Activated CD4-positive, CD25-positive, alpha-beta regulatory T cell treated with anti-CD3 and anti-CD28 coated beads, Interleukin-2, amount 50 U/mL, for 24 hours (primary cell): ENCODE measurements at places on chromosomes 12 and 14.

DNA sequence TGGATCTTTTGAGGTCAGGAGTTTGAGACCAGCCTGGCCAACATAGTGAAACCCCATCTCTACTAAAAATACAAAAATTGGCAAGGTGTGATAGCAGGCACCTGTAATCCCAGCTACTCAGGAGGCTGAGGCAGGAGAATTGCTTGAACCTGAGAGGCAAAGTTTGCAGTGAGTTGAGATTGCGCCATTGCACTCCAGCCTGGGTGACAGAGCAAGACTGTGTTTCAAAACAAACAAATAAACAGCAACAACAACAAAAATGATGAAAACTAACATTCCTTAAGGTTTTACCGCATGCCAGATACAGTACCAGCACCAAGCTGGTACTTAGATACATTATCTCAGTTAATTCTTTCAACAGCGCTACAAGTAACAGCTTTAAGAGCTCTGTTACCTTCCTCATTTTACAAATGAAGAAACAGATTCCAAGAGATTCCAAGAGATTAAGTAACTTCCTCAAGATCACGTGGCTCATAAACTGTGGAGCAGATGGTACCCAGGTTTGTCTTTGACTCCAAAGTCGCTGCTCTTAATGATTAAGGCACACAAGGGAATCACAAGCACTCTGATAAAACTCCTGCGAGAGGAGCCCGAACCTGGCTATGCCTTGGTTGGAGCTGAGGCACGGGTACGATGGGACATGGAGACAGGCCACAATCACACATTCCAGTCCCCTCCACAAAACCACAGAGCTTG, 17.7 kb upstream of the PLEK2 start:
- ATAC-seq, result no peak

DNA sequence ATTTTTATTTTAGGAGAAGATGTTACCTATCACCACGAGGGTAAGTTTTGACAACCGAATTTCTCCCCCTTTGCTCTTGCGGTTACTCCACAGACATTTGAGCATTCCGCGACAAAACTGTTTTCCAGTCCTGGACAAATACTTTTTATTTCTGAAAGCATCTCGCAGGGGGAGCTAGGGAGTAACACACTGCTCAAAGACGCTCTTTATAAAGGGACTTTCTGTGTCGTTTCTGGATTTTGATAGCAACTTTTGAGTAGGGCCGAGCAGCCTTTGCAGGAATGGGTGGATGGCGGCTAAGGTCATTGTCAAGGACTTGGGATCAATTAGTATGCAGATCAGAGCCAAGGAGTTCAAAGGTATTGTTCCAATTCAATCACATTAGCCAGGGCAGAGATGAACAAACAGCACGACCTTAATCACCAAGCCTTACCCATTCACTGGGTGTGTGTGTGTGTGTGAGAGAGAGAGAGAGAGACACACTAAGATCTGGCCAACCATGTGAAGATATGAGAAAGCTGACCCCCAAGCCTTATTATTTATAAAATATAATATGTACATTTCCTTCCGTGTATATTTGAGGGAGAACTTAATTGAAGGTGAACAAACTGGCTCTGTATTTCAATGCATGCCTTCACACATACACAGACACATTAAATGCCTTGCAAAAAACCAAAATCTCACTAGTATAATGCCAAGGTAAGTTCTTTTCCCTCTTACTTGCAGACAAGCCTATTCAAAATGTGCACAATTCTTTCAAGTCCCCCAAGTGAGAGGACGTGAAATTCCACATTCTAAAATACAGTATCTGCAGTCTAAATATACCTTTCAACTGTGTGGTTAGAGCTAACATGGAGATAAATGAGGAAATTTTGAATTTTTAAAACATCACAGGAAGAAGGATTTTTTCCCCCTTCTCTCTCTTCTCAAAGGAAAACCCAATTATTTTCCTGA, 613.8 kb downstream of the VRK1 start:
- no peak for ATAC-seq

DNA sequence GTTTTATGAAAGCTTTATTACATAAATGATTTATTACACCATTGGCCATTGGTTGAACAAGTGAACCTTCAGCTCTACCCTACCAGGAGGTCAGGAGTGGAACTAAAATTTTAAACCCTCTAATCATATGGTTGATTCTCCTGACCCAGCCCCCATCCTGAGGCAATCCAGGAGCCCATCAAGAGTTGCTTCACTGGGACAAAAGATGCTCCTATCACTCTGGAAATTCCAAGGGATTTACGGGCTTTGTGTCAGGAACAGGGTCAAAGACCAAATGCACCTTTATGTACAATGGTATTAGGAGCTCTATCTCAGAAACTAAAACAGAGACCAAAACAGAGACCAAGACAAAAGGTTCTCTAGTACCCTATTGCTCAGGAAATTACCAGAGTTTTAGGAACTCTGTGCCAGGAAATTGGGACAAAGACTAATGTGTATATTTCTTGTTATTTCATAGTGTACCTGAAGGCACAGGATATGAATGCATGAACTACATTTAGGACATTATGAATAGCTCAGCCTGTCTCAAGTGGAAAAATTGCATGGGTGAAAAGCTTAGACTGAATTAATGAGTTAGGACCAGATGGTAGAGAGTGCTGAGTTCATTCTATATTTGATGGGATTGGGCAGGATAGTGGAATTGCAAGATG, 171.7 kb upstream of the FLRT2 start:
- ATAC-seq, result no peak

DNA sequence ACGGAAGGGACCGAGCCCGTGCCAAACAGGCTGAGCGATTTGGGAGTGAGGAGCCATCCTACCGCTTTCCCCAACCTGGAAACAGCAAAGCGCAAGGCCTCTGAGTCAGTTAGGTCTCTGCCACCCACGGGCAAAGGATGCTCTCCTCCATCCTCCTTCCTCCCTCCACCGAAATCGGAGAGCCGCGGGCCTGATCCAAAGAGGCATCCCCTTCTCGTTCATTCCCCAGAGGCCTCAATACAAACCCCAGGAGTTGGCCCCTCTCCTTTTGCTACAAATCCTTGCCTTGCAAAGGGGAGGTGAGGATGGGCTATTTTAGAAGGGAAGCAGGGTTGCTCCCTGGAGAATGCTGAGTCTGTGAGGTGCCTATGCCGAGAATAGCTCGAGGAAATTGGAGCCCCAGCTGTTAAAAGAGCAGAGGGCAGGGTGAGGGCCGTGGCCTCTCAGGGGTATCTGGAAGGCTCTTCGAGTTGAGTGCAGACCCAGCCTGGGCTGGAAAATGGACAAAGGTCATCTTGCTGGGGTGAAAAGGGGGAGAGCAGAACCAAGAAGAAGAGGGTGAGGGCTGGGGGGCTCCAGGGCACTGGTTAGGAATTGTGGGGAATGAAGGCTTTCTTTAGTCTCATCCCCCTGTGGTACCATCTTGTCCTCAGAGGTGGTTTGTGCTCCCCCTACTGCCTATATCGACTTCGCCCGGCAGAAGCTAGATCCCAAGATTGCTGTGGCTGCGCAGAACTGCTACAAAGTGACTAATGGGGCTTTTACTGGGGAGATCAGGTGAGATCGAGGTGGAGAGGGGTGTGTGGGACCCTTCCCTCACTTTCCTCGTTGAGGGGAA, 1.1 kb downstream of the TPI1 start:
- no peak for ATAC-seq

GRCh38 chr14:94028450-94028826, 2.3 kb downstream of the OTUB2 start:
- peak; percentile 21 for ATAC-seq

DNA sequence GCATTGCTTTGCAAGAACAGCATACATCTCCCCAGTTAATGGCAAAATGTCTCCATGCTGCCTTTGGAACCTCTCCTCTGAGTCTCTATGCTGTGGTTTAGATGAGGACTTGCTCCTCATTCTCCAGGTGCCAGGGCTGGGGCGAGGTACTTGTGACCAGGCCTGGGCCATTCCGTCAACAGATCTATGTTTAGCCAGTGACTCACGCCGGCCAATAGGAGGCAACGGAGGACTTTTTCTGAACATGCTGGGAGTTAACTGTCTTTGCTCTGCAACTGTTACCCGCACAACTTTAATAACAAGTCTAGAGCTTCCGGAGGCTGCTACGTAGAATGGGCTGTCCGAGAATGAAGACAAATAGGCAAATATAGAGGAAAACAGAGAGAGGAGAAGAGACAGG, 214.2 kb downstream of the GLT1D1 start:
- no peak for ATAC-seq

DNA sequence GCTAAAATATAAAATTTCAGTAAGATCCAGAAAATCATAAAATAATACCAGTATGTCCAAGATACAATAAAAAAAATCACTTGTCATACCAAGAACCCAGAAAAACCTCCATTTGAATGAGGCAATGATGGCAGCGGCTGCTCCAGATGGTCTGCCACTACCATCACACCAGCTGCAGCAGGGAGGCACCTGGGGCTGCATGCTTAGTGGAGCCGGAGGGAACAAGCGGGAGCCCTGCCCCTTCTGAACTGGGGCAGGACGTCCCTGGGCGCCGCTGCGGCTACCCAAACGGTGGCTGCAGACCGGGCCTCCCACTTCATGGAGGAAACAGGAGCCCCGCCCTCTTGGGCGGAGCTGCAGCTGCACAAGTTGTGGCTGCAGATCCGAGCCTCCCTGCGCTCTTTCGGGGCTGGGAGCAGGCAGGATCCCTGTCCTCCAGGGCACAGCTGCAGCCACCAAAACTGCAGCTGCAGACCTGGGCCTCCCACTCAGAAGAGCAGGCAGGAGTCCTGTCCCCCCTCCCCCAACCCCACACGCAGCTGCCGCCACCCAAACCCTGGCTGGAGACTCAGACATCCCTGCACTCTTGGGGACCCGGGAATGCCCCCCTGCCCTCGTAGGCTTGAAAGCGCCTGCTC, 36.1 kb upstream of the OR5AU1 start:
- peak; percentile 84 for ATAC-seq

DNA sequence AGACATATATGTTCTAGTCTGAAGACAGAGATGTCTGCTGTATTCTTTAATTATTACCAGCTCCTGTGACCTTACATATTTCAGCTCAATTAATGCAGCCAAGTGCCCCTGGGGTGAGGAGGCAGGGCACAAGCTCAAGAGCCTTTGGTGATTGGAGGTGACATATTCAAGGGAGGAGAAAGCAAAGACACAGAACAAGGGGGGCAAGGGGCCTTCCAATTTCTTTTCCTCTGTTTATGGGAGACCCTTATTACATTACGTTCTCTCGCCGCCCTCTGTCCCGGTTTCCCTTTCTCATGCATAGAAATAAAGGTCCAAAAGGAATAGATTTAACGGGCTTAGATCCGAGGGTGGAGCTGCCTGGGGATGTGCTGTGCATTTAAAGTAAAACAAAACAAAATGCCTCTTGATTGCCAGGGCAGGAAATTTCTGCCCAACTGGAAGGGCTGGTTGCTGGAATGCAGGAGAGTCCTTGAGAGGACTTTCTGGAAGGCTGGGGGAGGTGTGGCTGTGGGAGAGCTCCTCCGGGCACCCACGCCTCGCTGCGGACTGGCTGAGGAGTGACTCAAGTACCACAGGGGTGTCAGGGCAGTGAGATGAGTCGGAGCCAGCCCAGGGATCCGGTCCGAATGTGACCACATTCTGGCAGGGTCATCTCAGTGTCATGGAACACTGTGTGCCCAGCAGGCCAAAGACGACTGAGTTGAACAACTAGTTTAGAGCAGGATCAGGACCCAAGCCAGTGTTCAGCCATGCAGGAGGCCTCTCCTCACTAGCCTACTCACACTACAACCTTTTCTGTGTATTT, 32.1 kb upstream of the GSG1 start:
- ATAC-seq, result no peak

DNA sequence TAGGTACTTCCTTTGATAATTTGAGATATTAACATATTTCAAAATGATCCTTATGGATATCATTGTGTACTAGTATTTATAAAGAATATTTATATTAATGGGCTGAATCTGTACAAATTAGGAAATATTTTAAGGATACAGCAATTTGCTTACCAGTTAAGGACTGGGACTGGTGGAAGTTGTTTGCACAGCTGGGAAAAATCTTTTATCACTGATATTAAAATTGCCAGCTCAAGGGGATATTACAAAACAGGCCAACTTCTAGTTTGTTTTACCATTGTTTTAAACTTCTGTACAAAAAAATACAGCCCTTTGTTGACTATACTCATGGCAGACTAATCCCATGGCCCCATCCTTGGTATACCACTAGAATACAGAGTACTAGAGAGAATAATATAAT, 133.2 kb upstream of the DDHD1 start:
- ATAC-seq, result no peak

DNA sequence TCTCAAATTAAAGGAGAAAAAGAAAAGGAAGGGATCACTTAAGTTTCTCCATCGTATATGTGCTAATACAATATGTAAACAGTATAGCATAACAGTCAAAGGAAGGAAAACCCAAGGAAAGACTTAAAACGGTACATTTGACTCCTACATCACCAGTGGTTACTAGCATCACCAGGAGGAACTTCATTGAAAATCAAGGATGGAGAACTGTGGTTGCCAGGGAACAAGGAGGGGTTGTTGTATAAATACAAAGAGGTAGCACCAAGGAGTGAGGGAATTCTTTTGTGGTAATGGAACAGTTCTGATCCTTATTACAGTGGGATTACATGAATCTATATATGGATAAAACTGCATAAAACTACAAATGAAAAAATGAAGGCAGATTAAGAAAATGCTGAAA, 1.6 kb downstream of the ZFYVE26 start:
- ATAC-seq, result no peak

GRCh38 chr14:31229638-31230572, 22.3 kb upstream of the HECTD1 start:
- no peak for ATAC-seq

GRCh38 chr12:17151917-17152316, 546.0 kb upstream of the LMO3 start:
- no peak for ATAC-seq

DNA sequence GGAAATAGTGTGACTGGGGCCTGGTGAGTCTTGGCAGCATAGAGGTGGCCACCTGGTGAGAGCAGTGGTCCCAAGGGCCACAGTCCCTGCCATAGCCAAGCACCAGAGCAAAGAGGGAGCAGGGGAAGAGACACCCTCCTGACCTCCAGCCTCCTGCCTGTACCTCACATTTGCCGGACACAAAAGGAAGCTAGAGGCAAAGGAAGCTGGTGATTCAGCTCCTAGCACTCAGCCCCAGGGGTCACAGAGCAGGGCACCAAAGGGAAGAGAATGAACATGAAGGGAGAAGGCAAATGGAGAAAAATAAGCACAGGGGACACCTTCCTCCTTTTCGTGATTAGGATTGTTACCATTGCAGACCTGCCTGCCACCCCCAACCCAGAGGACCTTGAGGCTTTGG, 216.8 kb downstream of the ZFP36L1 start:
- ATAC-seq, result no peak

DNA sequence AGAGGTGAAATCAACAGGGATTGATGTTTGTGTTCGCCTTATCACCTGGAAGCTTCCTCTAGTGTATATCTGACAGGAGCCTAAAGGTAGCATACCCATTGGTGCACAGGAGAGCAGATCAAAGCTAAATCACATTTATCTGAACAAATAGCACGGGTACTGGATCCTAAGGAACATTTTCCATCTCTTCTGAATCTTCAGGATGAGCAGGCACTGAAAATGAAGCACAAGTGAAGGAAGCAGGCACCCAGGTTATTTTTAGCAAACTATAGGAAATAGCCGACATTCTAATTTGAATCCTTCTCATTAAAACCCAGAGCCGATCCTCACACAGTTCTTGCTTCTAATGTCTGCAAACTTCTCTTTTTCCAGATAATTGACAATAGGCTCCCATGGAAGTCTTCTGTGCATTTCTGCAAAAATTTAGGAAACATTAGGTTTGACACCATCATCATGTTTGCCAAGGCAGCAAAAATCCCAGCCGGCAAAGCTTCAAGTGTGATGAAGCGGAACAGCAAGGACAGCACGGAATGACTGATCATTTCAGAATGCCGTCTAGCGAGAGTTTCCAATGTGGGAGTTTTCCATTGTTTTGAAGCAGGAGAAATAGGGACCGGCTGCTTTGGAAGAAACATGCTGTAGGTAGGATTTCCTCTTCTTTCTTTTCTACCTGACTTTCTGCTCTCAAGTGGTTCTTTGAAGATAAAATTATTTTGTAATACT, 24.3 kb upstream of the RGS6 start:
- ATAC-seq, result no peak
